ENCODE measurements at places on chromosomes 5 and 9. TPM values are rescaled to one million over a fixed set of nuclear protein-coding genes. Genes with fewer than 3 reads are reported as not detected.

FGF18 gene
- 0.12 TPM for total RNA-seq

PKD2L2 gene
- not detected for total RNA-seq

DAPK1 gene
- total RNA-seq = 28.4 TPM

FAM169A gene
- total RNA-seq = 0.19 TPM

ABCA1 gene
- 43.2 TPM for total RNA-seq

ZNF346 gene
- 16.4 TPM for total RNA-seq

WHRN gene
- total RNA-seq = 0.25 TPM

TMEM141 gene
- total RNA-seq = 77.2 TPM

PCDHGC4 gene
- 3.2 TPM for total RNA-seq

ZNF608 gene
- 7.7 TPM for total RNA-seq

LCN9 gene
- total RNA-seq = not detected

HMMR gene
- 35.1 TPM for total RNA-seq

LCN10 gene
- total RNA-seq = not detected

POU5F2 gene
- total RNA-seq = 0.53 TPM

FSTL4 gene
- not detected for total RNA-seq

ELOVL7 gene
- total RNA-seq = under 0.01 TPM

PCDHA4 gene
- total RNA-seq = 0.37 TPM

SGCD gene
- 16.9 TPM for total RNA-seq

NANS gene
- 163 TPM for total RNA-seq

RETREG1 gene
- 1.1 TPM for total RNA-seq

NUDT2 gene
- total RNA-seq = 35.3 TPM

CARD6 gene
- total RNA-seq = 20.9 TPM

C6 gene
- not detected for total RNA-seq

IFNB1 gene
- not detected for total RNA-seq

PIP5KL1 gene
- total RNA-seq = 0.66 TPM

FOXD4 gene
- 0.06 TPM for total RNA-seq

TEX48 gene
- not detected for total RNA-seq

LHX3 gene
- total RNA-seq = not detected

LECT2 gene
- not detected for total RNA-seq

PCDHB2 gene
- total RNA-seq = 1.7 TPM

THBS4 gene
- total RNA-seq = 1.3 TPM

DTWD2 gene
- total RNA-seq = 5.2 TPM

CENPP gene
- 3.5 TPM for total RNA-seq

CYSRT1 gene
- 0.87 TPM for total RNA-seq

CDKN2B gene
- 4.4 TPM for total RNA-seq

EXOC3 gene
- total RNA-seq = 51.2 TPM

TXNDC8 gene
- total RNA-seq = not detected

IFNA21 gene
- total RNA-seq = not detected

GABRA6 gene
- total RNA-seq = not detected

FIBCD1 gene
- 0.26 TPM for total RNA-seq

Data from aortic smooth muscle cell (primary cell).